GM12864 (cell line): ENCODE measurements at places on chromosomes 7 and 10.
A peak's percentile ranks its signal among the peaks of the same experiment; 100 is the strongest.

DNA sequence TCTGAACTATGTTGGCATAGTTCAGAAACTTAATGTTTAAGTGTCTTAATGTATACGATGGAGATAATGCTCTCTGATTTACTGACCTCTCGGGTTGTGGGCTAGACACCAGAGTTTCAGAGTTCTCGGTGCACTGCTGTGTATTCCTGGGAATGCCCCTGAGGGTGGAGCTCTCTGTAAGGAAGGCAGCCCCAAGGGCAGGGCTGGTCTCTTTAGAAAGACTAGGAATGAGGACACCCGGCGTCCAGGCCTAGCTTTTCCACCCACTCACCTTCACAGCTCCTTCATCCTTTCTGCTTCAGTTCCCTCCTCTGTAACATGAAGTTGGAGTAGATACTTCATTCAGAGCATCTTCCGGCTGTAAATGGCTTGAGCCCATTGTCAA lies 536.6 kb upstream of the GALNT17 start:
- no peak for DNase-seq

DNA sequence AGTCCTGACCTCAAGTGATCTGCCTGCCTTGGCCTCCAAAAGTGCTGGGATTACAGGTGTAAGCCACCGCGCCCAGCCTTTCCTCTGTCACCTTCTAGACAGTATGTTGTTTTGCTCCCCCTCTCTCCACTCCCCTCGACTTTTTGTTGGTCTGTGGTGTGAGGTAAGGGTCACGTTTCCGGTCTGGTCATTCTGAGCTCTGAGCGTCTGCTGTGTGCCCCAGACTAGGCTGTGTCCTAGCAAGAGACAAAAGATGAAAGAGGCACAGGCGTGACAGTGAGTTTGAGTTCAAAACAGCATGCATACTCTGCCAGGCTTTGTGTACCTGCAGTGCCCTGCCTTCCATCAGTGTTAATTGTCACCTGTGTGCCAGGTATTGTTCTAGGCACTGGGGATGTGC lies 87.4 kb upstream of the PPIF start:
- DNase-seq = no peak

- DNase-seq = no peak
Observed at GRCh38 chr7:25823571-25823970, 328.4 kb upstream of the NFE2L3 start.

GRCh38 chr10:49505076-49505475 lies 33.8 kb downstream of the ERCC6 start:
- no peak for DNase-seq

- peak; percentile 5 for DNase-seq
Observed at GRCh38 chr7:114663502-114663901, 248.9 kb downstream of the FOXP2 start.

GRCh38 chr10:17479015-17479615 lies 24.7 kb upstream of the ST8SIA6 start:
- no peak for DNase-seq

DNA sequence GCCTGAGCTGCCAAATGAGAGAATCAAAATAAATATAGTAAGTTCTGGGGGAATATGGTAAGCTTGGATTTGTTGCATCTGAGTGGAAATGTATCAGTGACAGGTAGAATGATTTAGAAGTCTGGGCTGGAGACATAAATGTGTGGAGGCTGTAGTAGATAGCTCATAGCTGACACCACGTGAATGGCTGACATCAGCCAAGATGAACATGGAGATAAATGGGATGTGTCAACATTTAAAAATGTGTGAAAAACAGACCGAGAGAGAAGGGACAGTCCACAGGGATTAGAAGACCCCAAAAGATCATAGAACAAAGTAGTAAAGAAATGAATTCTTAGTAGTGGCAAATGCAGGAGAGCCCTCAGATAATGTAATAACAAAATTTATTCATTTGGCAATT lies 40.9 kb downstream of the NAMPT start:
- no peak for DNase-seq

GRCh38 chr7:26153241-26153822 lies 1.3 kb downstream of the NFE2L3 start:
- no peak for DNase-seq

GRCh38 chr10:60367024-60367423 lies 22.7 kb downstream of the ANK3 start:
- DNase-seq = no peak

GRCh38 chr7:8365499-8366110 lies 67.8 kb upstream of the NXPH1 start:
- no peak for DNase-seq

- no peak for DNase-seq
Observed at GRCh38 chr10:119003572-119004289, 25.8 kb upstream of the NANOS1 start.

DNA sequence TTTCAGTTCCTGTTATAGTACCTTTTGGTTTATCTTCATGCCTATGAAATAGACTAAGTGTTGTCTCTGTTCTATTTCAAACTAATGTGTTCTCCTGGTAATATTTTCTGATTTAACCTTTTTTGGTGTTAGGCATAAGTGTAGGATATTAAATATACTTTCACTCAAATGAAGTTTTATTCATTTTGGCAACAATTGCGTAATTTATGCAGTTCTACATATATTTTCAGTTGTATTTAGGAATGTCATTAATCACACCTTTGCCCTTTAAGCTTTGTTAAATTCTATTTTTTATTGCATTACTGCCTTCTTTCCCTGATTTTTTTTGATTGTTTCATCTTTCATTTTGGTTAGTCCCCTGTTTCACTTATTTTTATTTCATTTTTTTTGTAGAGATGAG lies 47.3 kb downstream of the RSBN1L start:
- no peak for DNase-seq

- DNase-seq = no peak
Observed at GRCh38 chr7:107162475-107162874, 6.3 kb upstream of the HBP1 start.

DNA sequence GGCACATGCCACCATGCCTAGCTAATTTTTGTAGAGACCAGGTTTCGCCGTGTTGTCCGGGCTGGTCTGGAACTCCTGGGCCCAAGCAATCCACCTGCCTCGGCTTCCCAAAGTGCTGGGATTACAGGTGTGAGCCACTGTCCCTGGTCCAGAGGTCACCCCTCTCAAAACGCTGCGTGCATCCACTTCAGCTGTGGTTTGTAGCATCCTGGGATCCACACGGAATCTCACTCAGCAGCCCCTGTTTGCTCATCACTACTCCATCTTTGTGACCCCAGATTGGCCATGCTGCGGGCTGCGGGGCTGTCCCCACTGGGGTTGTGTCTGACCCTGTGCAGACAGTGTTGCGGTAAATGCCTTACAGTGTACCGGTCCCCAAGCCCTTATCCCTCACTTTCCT lies 3.5 kb downstream of the INPP5A start:
- DNase-seq = no peak

DNA sequence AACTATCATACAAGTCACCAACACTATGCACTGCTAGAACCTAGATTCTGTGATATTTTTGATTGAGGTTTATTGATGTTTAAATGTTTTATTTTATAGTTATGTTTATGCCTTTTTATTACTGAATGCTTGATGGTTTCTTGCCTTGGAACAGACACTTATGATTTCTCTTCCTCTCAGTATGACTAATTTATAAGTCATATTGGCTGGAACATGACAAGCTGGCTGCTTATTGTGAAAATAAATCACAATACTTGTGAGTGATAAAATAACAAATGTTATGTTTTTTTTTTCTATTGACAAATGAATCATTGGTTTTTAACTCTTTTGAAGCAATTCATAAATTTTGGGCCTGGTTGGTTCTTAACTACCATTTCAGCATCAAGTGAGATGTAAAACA lies 142.0 kb upstream of the MALRD1 start:
- no peak for DNase-seq

GRCh38 chr7:142478479-142479220 lies 220.8 kb upstream of the PRSS58 start:
- DNase-seq = no peak

DNA sequence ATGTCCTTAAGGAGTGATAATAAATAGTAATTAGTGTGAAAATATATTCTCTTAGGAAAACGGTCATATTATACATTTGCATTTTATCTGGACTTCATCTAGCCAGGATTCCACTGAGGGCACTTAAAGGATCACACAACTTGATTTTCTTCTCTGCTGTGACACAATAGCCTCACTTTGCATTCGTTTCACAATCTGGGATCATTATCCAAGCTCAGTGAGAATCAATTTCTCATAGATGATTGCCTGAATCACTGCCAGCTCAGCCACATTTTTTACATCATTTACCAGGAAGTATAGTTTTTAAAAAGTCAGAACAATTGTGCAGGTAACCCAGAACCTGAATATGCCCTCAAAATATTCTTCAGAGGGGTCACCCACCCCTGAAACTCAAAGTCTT lies 68.9 kb downstream of the PTPRZ1 start:
- DNase-seq = no peak

GRCh38 chr10:104922810-104923209 lies 281.7 kb downstream of the SORCS3 start:
- DNase-seq = peak; percentile 21

GRCh38 chr7:2689951-2690705 lies 2.1 kb downstream of the AMZ1 start:
- no peak for DNase-seq

GRCh38 chr7:93984024-93984423 lies 20.1 kb downstream of the BET1 start:
- DNase-seq = no peak

DNA sequence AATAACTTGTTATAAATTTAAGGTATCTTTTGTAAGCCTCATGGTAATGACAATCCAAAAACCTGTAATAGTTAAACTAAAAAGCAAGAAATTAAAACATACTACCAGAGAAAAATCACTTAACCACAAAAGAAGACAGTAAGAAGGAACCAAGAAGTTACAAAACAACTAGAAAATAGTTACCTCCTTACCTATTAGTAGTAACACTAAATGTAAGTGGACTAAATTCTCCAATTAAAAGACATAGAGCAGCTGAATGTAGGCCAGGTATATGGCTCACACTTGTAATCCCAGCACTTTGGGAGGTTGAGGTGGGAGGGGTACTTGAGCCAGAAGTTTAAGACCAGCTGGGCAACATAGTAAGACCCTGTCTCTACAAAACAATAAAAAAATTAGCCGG lies 84.0 kb downstream of the SNX13 start:
- DNase-seq = no peak
